ENCODE measurements at places on chromosomes 3 and 15.

GRCh38 chr15:80679804-80680175 lies 15.3 kb upstream of the ABHD17C start:
- DNase-seq, result no peak

DNA sequence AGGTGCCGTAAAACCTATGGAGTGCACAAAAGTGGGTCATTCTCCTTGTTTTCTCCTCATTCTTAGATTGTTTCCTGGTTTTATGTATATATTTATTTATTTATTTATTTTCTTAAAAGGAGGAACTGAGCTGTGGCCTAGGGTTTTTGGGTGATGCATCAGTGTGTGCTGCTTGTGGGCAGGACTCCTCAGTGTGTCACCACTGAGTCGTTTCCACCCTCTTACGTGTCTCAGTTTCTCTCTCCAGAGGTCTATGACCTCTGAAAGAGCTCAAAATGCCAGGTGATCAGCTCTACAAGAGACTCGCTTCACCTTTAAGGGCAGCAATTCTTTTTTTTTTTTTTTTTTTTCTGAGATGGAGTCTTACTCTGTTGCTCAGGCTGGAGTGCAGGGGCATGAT lies 72.9 kb downstream of the CD200 start:
- DNase-seq, result no peak

GRCh38 chr3:56782215-56782614 lies 19.5 kb downstream of the ARHGEF3 start:
- DNase-seq, result no peak

- DNase-seq, result no peak
Observed at GRCh38 chr15:82043796-82044372, 1.9 kb downstream of the MEX3B start.

All from astrocyte of the spinal cord (primary cell).